ENCODE measurements at places on chromosomes 2 and 18.

DNA sequence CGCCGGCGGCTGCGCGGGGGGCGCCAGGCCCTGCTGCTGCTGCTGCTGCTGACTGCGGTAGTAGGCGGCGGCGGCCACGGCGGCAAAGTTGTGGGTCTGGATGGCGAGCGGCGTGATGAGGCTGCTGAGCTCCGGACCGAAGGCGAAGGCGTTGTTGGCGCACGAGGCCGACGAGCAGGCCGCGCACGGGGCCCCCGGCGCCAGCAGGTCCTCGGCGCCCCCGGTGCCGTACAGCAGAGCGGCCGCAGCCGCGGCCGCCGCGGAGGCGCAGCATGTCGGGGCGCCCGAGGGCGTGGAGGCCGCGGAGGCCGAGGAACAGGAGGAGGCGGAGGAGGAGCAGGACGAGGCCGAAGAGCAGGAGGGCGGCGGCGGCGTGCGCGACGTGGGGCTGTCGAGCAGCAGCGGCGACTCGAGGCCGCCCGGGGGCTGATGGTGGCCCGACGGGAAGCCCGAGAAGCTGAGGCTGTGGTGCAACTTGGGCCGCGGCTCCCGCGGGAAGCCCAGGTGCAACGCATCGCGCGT lies 1.8 kb downstream of the ZFP36L2 start:
- DNase-seq: no peak

- DNase-seq: no peak
Measured at GRCh38 chr2:129623783-129624182, 355.7 kb upstream of the RAB6C start.

DNA sequence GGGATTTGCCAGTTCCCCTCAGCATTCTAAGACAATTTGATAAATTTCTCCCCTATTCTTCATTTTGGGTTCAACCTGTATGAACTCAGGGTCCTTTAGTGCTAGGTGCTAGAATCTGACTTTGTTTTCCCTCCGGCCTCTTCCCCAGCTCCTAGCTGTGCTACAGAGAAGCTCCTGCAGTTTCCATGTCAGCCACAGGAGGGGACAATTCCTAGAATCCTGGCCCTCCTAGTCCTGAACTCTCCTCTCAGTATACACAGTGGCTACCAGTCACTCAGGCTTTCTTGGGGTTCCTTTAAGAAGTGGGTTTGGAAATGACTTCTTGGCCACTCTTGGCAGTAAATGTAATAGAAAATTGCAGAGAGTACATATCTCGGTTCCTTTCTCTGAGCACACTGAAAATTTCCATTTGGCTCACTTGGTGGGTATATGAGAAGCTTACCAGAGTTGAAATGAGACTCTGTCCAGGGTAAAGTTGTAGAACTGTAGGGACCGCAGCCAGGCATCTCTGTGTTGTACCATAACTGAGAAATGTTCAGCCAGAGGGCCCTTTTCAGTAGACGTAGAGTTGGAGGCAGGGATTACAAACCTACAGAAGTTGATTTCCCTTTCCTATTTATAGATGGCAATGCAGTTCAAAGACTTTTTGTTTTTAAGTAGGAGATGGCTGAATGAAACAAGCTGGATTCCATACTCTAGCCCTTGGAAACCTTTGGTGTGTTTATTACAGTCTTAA lies 5.0 kb upstream of the CHST10 start:
- peak; percentile 59 for DNase-seq

GRCh38 chr18:62637403-62637802 lies 77.9 kb upstream of the PHLPP1 start:
- no peak for DNase-seq

- DNase-seq: peak; percentile 94
Measured at GRCh38 chr2:74147727-74148456, at the start of gene BOLA3. Gene BOLA3, minus strand, starts transcription at chr2:74147912. Its CDS starts 38 bp downstream, at chr2:74147874.

GRCh38 chr18:62287781-62288664 lies 37.1 kb upstream of the TNFRSF11A start:
- no peak for DNase-seq

- no peak for DNase-seq
Measured at GRCh38 chr2:54692556-54692955, 30.9 kb upstream of the EML6 start.

DNA sequence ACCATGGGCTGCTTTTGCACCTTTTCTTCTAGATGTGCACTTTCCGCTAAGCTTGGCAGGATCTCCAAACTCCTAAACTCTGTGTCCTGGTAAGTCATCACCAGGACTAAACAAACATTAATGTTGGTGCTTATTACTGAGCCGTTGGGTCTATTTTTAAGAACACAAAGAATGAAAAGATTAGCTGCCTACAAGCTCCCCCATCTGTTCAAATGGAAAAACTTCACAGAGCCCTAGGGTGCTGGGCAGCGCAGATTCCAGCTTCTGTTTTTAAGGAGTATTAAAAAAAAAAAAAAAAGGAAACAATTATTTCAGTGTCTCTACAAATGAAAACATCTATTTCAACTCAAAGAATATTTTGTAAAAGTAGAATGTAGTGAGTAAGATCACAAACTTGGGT lies 97.8 kb upstream of the AQP4 start:
- no peak for DNase-seq

DNA sequence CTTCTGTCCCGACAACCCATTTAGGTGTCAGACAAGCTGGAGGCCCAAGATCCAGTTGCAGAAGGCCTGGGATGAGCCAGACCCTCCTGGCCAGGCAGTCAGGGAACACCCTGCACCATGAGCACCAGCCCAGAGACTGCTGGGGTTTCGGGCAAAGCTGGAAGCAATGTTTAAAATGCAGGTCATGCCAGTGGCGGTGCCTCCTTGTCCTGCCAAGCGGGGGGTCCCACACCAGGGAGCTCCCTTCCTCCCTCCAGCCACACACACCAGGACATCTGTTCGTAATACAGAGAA lies 230.2 kb downstream of the ATAD2B start:
- no peak for DNase-seq

DNA sequence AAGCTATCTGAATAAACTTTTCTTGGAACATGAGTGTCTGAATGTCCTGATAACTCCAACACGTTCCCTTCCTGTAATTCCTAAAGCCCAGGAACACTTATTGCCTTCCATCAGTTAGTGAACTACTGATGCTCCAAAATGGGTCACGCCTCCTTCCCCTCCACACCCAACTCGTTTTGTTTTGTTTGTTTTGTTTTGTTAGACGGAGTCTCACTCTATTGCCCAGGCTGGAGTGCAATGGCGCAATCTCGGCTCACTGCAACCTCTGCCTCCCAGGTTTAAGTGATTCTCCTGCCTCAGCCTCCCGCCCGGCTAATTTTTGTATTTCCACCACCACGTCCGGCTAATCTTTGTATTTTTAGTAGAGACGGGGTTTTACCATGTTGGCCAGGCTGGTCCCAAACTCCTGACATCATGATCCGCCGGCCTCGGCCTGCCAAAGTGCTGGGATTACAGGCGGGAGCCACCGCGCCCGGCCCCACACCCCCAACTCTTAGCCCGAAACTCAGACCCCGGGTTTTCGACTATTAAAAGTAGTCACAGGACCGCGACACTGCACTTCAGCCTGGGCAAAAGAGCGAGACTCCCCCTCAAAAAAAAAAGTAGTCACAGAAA lies 774 bp downstream of the IER3IP1 start:
- no peak for DNase-seq

GRCh38 chr2:143529118-143529720 lies 400.0 kb downstream of the ARHGAP15 start:
- DNase-seq: no peak

- DNase-seq: no peak
Measured at GRCh38 chr2:220341014-220341413, 713.6 kb downstream of the SLC4A3 start.

- DNase-seq: peak; percentile 14
Measured at GRCh38 chr2:112582314-112582746, 2.1 kb upstream of the CHCHD5 start.

DNA sequence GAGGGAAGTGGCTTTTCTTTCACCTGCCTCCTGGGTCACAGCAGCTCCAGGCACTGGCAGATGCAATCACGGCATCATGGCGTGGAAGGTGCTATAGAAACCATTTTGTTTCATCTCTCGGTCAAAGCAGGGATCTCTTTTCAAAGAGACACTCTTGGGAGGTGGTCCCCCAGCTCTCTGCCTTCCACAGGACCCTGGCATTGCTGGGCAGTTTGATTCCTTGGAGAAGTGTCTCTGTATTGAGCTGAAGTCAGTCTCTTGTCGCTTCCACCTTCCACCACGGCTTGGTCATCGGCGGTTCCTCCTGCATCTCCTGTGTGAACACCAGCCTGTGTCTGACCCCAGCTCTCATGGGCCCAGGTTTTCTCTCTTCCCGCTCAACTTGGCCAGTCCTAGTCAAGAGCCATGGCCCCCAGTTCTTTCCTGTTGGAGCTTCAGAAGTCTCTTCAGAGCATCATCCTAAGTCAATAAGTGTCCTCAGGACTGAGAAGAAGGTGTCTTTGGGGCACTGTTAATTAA lies 42.3 kb upstream of the HDAC4 start:
- no peak for DNase-seq

DNA sequence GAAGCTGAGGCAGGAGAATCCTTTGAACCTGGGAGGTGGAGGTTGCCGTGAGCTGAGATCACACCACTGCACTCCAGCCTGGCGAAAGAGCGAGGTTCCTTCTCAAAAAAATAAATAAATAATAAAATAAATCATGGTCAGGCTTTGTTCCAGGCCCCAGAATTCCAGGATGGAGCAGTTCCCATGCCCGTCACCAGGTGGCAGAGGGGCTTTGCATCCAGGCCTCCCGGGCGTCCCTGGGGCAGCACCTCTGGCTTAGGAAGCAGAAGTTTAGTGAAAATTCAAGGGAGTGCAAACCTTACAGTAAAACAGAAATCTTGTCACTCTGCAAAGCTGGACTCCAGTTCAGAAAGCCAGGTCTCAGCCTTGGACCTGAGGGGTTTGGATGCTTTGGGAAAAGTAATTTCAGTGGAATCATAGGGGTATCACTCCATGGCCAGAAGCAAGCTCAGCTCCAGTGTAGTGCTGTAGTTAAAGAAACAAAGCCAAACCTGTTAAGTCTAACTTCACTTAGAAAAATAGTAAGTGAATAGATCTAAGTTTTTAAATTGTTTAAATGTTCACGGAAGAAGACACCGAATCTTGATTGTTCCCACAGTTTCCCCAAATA lies 512.7 kb downstream of the CMPK2 start:
- peak; percentile 14 for DNase-seq

DNA sequence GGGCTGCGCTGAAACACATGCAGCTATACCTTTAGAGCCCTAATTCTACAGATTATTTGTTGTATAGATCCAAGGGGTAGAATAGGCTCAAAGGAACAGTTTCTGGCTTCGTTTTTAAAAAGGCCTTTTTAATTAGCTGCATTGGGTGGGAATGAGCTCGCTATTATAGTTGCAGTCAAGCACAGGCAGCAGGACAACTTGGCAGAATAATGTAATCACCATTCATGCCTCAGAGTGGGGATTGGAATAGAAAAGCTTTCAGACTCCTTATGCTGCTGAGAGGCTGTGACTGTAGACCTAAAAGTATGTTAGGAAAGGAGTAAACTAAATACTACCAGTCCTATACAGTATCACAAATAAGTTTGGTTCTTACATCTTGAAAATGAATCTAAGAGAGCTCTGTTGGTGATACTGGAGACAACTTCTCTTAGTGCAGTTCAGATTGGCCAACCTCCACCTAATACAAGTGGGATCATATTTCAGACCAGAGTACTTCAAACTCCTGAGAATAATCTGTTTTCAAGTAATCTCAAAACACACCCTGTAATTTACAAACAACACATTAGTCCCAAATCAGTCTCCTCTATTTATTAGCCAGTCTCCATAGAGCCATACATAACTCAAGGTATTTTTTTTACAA lies 121.4 kb downstream of the ANTXR1 start:
- no peak for DNase-seq

Measured in H54 (cell line).